ENCODE measurements at places on chromosomes 7 and 10.

DNA sequence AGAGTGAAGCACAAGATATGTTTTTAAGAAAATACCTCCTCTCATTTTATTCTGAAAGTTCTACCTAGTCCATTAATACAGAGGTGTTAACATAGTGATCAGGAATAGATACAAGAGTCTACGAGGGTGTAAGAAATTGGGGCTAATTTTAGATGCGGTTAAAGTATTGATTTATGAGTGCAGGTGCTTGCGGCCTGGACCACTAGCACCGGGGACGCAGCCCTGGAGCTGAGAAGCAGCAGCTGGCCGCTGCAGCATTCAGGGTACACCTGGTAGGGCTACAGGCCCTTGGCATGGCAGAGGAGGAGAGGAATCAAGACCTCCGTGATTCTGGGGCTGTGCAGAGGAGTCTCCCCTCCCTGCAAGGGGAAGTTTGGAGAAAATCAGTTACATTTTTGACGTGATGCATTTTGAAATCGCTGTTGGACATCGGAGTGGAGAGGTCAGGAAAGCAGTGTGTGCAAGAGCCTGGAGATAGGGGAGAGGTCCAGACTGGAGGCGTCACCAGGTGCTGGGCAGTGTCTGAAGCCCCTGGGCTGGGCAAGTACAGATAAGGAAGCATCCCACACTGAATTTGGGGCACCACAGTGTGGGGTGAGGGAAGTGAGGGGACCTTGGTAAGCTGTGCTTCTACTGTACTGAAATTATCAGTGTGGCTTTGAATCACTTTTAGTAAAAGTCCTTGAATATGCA is 112.3 kb downstream of the VWC2 start:
- no peaks in the 10 kb centered on the region for H3K4me1 ChIP-seq
- peaks cover 3% of the 10 kb centered on the region for H3K36me3 ChIP-seq
- H3K27ac ChIP-seq = no peak overlapping the region
- DNase-seq = no peak
- peaks cover 11% of the 10 kb centered on the region for H3K27me3 ChIP-seq

DNA sequence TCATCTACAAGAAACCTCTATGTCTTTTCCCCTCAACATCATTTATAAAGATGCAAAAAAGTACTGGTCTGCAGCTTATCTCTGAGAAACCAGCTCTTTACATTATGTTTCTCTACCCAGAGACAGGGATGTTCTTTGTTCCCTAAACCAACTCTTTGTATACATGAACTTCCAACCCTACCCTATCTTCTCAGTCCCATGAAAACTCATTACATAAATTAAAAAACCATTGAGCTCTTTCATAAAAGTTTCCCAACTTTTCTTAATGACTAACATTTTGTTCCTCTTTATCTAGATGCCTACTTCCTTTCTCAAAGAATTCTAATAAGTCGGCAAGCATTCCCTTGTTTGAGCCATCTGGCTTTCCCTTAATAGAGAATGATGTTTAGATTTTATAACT is 192.8 kb upstream of the AGK start:
- no peak overlapping the region for H3K27ac ChIP-seq
- no peak for DNase-seq
- H3K4me3 ChIP-seq = no peak overlapping the region
- H3K27me3 ChIP-seq = no peaks in the 10 kb centered on the region

- peak within 1 kb of the TSS; percentile 66 for H3K4me3 ChIP-seq
- no peaks in the 10 kb centered on the region for H3K4me1 ChIP-seq
- H3K27me3 ChIP-seq = peaks cover 15% of the 10 kb centered on the region
- DNase-seq = no peak
Measured at GRCh38 chr7:85186521-85187241, at the start of gene SEMA3D. Gene SEMA3D, minus strand, starts transcription at chr7:85187056. Its CDS starts 65,165 bp downstream, at chr7:85121891.

DNA sequence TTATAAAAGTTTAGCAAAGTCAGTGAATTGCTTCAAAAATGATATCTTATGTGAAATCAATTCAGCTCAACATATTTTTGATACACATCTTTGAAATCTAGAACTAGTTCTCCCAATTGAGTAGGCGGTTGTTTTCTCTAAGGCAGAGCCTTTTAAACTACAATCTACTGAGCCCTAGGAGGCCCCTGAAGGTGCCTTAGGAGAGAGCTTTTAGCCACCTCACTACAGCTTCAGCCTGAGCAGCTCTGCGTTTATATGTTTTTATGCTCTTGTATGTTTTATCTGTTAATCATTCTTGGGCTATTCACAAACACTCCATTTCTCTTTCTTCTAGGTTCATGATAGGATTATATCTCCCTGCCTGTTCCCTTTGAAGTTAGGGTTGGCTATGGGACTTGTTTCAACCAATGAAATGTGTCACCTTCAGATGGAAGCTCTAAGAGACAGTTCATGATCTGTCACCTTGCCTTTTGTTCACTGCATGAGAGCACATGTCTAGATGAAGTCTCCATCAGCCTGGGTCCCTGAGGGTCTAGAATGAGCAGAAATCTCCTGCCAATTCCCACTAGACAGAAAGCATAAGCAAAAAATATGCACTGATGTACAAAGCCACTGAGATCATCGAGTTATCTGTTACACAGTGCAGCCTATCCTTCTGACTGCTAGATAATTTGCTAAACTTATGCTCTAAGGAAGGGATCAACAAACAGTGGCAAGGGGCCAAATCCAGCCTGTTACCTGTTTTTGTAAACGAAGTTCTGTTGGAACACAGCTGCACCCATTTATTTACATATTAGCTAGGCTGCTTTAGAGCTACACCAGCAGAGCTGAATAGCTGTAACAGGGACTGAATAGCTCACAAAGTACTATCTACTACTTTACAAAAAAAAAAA is 128.5 kb upstream of the CDK1 start:
- H3K4me3 ChIP-seq = no peak overlapping the region
- no peaks in the 10 kb centered on the region for H3K27me3 ChIP-seq
- DNase-seq = no peak
- peak overlapping the region; percentile 86 for H3K27ac ChIP-seq
- H3K36me3 ChIP-seq = no peaks in the 10 kb centered on the region

- peaks cover 46% of the 10 kb centered on the region for H3K4me1 ChIP-seq
- H3K36me3 ChIP-seq = no peaks in the 10 kb centered on the region
- DNase-seq = no peak
- H3K27ac ChIP-seq = no peak overlapping the region
- H3K4me3 ChIP-seq = no peak overlapping the region
Measured at GRCh38 chr10:117348236-117348635, 27.0 kb downstream of the PDZD8 start.

DNA sequence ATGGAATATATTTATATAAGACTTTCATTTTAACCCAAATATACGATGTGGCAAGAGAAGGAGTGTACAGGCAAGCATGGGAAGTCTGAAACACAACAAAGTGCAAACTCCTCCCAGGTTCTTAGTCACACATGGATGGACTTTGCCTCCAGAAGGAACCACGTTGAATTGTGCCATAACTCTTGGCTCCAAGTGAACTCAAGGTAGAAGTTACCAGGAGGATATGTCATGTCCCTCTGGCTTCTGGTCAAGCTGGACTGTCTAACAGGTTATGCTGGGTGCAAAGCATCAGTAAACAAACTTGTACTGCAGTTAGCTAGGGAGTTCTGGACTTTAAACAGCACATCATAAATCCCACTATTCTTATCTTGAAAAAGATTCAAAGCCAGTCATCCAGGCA is 328.3 kb upstream of the TEX47 start:
- H3K27ac ChIP-seq = no peak overlapping the region
- no peak overlapping the region for H3K4me3 ChIP-seq
- H3K4me1 ChIP-seq = no peaks in the 10 kb centered on the region
- no peaks in the 10 kb centered on the region for H3K36me3 ChIP-seq

DNA sequence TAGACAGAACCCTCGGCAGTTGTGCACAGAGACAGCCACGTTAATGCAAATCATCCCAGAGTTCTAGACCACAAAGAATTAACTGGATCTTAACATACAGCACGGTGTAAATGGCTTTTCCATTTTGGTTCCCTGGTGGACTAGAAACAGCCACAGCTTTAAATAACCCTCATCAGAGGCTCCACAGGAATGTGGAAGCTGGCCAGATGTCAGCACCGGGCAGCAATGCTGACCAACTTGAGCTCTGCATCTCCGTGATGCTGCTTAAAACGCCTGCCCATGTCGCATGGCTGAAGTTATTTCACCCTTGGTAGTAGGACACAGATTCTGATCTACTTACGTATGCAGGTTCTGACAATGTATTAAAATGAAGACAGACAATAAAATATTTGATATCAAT is 24.5 kb downstream of the RSU1 start:
- peaks cover 11% of the 10 kb centered on the region for H3K36me3 ChIP-seq
- H3K27me3 ChIP-seq = no peaks in the 10 kb centered on the region
- peaks cover 27% of the 10 kb centered on the region for H3K4me1 ChIP-seq
- no peak overlapping the region for H3K4me3 ChIP-seq
- no peak for DNase-seq

- peaks cover 42% of the 10 kb centered on the region for H3K27me3 ChIP-seq
- no peak overlapping the region for H3K4me3 ChIP-seq
- peaks cover 2% of the 10 kb centered on the region for H3K36me3 ChIP-seq
Measured at GRCh38 chr10:122566632-122567031, 6.1 kb downstream of the DMBT1 start.

DNA sequence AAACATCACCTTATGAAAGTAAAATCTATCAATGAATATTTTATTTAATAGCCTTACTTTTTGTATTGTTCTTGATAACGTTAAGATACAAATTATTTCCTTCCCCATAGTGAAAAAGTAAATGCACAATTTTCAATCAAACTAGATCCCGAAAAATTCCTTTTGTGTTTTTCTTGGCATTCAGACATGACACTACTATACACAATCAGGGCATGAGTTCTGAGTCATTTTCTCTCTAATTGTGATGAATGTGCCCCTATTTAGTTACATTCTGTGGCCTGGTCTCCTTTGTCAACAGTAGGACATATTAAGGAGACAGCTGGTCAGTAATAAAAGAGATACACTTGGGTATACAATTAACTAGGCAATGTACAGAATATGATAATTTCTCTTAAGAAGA is 19.8 kb downstream of the COL1A2 start:
- no peak overlapping the region for H3K4me3 ChIP-seq
- no peak overlapping the region for H3K27ac ChIP-seq
- H3K36me3 ChIP-seq = no peaks in the 10 kb centered on the region
- no peak for DNase-seq
- peaks cover 2% of the 10 kb centered on the region for H3K4me1 ChIP-seq

GRCh38 chr10:77643795-77644468 is 6.3 kb upstream of the KCNMA1 start:
- no peak overlapping the region for H3K4me3 ChIP-seq
- peaks cover 68% of the 10 kb centered on the region for H3K27me3 ChIP-seq
- no peak overlapping the region for H3K27ac ChIP-seq
- DNase-seq = no peak

DNA sequence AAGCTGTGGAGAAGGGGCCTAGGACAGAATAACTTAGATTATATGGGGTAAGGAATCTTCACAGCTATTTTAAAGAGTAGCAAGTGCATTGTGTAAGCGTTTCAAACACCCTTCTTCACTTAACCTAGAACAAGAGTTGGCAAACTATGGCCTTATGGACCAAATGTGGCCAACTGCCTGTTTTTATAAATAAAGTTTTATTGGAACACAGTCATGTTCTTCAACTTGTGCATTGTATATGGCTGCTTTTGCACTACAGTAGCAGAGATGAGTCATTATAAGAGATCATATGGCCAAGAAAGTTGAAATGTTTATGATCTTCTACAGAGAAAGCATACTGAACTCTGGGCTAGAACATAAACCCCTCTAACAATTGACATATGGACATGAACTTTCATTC is 187.8 kb downstream of the ETV1 start:
- no peaks in the 10 kb centered on the region for H3K27me3 ChIP-seq
- peaks cover 3% of the 10 kb centered on the region for H3K4me1 ChIP-seq
- H3K36me3 ChIP-seq = no peaks in the 10 kb centered on the region
- no peak overlapping the region for H3K27ac ChIP-seq
- no peak overlapping the region for H3K4me3 ChIP-seq

GRCh38 chr10:2214805-2215204 is 477.5 kb upstream of the ADARB2 start:
- H3K4me3 ChIP-seq = no peak overlapping the region
- DNase-seq = no peak

- no peak for DNase-seq
- H3K4me3 ChIP-seq = no peak overlapping the region
- peaks cover 6% of the 10 kb centered on the region for H3K36me3 ChIP-seq
- no peak overlapping the region for H3K27ac ChIP-seq
Measured at GRCh38 chr10:126130271-126130710, 233.9 kb downstream of the FANK1 start.

DNA sequence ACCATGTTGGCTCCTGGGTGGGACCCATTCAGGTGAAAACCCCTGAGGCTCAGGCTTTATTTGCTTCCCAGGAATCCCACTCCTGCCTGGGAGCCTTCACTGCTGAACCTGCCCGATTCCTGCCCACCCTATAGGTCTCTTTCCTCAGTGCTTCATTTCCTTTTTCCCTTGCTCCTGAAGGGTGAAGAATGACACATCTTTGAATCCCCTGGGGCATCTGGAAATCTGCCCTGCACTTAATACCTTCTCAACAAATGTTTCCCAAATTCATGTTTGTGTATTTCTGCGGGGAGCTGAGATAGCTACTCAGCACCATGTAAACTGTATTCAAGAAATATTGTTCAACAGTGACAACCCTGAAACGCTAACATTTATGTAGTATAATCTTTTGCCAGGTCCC is 10.3 kb upstream of the PCBD1 start:
- H3K4me1 ChIP-seq = peaks cover 2% of the 10 kb centered on the region
- peaks cover 2% of the 10 kb centered on the region for H3K36me3 ChIP-seq
- no peak overlapping the region for H3K4me3 ChIP-seq

DNA sequence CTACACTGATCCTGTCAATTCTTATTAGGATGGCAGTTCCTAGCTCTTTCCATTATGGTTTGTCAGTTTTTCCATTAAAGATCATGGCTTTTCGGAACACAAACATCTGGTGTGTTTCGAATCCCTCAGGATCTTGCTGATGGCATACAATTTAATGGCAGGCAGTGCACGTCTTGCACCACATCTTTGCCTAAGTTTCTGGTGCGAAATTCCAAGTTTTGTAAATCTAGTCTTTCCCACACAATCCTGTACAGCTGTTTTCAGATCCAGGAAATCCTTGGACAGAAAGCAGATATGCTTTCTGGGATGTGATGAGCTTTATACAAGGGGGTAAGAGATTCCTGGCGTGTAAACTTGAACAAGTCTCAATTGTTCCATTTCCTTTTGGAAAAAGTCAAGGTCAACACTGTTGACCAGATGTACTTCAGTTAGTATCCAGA is 224.3 kb upstream of the PHYHIPL start:
- H3K4me1 ChIP-seq = no peaks in the 10 kb centered on the region
- no peaks in the 10 kb centered on the region for H3K36me3 ChIP-seq
- DNase-seq = no peak
- H3K4me3 ChIP-seq = no peak overlapping the region

GRCh38 chr7:101376601-101377000 is 13.9 kb downstream of the COL26A1 start:
- DNase-seq = no peak
- H3K36me3 ChIP-seq = peaks cover 2% of the 10 kb centered on the region
- H3K27ac ChIP-seq = no peak overlapping the region
- no peaks in the 10 kb centered on the region for H3K4me1 ChIP-seq
- no peak overlapping the region for H3K4me3 ChIP-seq
- H3K27me3 ChIP-seq = peaks cover 33% of the 10 kb centered on the region
